ENCODE measurements at places on chromosomes 1 and 21.
A peak's percentile ranks its signal among the peaks of the same experiment; 100 is the strongest.

DNA sequence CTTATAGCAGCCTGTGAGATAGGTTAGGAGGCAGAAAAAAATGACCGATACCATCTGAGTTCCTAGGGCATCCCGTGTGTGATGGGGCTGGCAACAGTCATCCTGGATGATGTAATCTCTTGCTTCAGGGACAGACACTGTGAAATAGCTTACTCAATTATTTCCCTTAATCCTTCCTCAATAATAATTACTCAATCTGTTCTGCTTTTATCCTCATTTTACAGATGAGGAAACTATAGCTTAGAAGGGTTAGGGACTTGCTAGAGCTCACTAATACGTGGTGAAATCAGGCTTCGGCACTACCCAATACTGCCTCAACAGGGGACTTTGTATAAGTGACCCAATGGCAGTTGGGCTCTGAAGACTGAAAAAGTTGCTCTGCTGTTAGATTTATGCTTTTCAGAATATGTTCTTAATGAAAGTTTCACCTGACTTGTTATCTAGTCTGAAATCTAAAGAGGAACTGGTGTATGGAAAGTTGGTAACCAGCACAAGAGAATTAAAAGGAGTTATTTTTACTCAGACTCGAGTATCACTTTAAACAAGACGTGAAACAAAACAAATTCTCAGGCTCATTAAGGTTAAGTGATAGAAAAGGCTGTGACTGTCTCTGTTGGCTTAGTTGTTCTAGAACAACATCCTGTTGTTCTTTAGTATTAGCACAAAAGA, 14.4 kb downstream of the CD55 start:
- DNase-seq: peak; percentile 9

DNA sequence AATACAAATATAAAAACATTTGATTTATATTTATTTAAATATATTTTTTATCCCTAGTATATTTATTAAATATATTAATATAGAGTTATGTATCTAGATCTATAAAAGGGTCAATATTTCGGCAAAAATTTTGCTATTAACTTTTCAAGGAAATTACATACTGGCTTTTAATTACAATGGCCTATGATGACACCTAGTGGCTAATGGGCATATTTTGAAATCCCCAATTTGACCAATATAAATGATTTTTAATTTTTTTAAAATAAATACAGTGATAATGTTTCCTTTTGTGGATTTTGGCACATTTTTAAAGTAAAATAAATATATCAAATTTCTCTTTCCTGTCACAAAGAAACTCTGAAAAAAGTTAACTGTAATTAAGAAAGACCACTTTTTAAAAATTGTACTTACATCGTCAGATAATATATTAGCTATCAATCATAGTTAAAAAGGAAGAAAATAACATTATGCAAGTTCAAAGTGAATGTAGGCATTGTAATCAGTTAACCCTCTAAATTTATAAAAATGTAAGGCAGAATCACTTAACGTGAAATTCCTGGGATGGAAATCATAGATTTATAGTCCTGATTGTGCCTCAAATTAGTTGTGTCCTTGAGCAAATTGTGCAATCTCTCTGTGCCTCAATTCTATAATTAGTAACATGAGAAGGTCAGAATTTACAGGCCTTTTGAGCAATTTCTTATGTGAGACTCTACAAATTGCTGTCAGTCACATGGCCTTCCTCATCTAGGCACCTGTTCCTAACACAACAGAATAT, 25.6 kb upstream of the RGS13 start:
- DNase-seq: no peak

DNA sequence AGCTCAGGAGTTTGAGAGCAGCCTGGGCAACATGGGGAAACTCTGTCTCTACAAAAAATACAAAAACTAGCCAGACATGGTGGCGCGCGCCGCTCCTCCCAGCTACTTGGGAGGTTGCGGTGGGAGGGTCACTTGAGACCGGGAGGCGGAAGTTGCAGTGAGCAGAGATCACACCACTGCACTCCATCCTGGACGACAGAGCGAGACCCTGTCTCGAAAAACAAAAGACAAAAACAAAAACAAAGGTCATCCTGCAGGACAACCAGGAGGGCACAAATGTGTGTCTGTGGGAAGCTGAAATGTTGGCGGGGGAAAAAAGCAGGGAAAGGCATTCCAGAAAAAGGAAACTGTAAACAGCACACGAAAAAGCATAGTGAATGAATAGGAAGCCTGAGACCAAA, 104.1 kb upstream of the HNRNPU start:
- no peak for DNase-seq

DNA sequence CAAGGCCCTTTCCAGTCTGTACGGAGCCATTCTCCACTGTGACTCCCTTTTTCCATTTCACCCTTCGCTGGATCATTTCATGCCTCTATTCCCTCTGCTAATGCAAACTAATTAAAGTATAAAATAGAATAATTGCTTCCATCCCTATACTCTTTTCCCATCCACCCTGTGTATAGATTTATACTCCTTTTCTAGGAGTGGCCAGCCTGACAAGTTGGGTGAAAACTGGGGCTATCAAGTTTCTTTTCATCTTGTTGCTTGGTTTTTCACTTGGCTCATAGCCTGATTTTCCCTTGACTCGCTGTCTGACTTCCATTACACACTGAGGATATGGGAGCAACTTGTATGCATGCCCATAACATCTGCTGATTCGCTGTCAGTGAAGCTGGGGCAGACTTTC, 107.0 kb downstream of the PLXNA2 start:
- no peak for DNase-seq

- DNase-seq: no peak
Measured at GRCh38 chr1:18879791-18880309, 20.4 kb upstream of the TAS1R2 start.

GRCh38 chr1:175216444-175216843, 23.9 kb upstream of the KIAA0040 start:
- no peak for DNase-seq

DNA sequence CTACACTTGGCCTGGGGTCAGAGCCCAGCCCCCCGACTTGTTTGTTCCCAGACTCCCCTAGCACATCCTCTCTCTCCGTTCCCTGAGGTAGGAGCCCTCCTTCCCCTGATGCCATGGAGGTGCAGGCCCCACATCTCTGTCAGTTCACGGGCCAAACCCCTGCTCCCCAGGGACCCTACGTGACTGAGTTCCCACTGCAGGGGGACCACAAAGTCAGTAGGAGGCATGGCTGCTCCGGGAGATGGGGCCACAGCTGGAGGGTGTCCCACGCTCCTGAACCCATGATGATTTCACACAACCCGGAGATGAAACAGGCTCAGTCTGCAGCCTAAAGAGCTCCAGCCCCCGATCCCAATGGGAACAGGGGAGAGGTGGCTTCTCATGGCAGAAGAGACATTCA, 272.2 kb downstream of the NPHP4 start:
- DNase-seq: no peak

GRCh38 chr1:58762806-58763205, 21.0 kb downstream of the JUN start:
- DNase-seq: no peak

DNA sequence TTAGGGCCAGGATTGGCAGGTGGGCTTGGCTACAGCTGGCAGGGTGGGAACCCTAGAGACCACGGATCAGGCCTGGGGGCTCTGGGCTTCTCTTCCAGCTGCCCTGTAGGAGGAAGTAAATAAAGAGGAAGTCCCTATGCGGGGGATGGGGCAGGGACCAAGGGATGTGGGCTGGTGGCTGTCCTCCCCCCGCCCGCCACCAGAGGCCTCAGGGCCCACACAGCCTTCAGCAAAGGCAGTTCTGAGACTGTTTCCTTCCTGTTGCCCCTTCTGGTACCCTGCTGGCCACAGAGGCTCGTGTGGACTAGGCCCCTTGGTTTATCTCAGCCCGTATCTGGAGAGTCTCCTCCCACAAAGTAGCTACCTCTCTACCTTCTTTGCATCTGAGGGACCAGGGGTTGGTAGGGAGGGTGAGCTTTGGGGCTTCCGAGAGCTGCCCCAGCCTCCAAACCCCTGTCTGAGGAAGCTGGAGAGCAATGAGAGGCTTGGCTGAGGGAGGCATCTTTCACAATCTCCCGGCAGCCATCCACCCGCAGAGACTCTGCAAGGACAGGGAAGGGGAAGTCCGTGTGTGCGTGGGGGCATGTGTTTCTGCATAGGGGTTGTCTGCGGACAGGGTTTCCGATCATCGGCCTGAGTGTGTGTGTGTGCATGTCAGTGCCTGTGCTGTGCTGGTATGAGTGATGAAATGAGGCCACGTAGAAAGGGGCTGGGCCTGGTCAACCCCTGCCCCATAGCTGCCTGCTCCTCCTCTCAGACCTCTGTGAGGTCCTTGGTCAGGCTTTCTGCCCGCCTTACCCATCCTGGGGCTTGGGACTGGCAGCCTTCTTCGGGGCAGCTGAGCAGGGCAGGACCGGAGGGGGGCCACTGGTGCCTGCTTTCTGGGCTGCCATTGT, 12.5 kb downstream of the RPS6KA1 start:
- peak; percentile 88 for DNase-seq

- no peak for DNase-seq
Measured at GRCh38 chr1:112665857-112666256, 8.6 kb upstream of the MOV10 start.
